ENCODE measurements at places on chromosomes 4 and X.

GRCh38 chrX:153635388-153635787, 11.6 kb upstream of the DUSP9 start:
- no peak for DNase-seq

- no peak for DNase-seq
These were observed 448.3 kb upstream of the ZFP42 start for GRCh38 chr4:187547316-187547715.

- DNase-seq = peak; percentile 76
These were observed at the start of the genes ACOX3 and TRMT44 for GRCh38 chr4:8440492-8441311. Gene ACOX3 (minus strand): TSS chr4:8440723. CDS start chr4:8416521, 24,202 bp downstream. Gene TRMT44 (plus strand): TSS chr4:8440777. CDS start chr4:8440823, 46 bp downstream.

GRCh38 chrX:33109858-33110257, 101.5 kb downstream of the DMD start:
- no peak for DNase-seq

DNA sequence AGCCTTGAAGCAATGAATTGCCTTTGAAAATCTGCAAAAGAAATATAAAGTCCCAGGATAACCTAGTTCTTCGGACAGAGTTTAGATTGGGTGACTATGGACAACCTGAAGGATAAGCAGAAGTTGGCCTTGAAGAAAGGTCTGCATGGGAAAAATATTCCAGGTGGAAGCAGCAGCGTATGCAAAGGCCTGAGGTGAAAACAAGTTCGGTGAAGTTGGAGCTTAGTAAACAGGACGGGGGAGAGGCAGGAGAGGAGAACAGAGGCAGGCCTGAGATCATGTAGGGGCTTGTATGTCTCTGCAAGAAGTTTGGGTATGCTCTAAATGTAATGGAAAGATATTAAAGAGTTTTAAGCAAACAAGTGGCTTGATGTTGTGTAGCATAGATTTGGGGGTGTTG, 176.0 kb downstream of the ARHGAP24 start:
- DNase-seq = no peak

Data from NCI-H2171 treated with DMSO at 0.1 percent for 48 hours (cell line).